ENCODE measurements at places on chromosomes 11 and 22.

GRCh38 chr11:73977856-73978519 is 4.7 kb downstream of the UCP2 start:
- DNase-seq: no peak

- no peak for DNase-seq
These were observed 20.2 kb downstream of the NADSYN1 start for GRCh38 chr11:71472941-71473792.

- DNase-seq: no peak
These were observed 115.3 kb upstream of the TTC12 start for GRCh38 chr11:113198972-113199661.

DNA sequence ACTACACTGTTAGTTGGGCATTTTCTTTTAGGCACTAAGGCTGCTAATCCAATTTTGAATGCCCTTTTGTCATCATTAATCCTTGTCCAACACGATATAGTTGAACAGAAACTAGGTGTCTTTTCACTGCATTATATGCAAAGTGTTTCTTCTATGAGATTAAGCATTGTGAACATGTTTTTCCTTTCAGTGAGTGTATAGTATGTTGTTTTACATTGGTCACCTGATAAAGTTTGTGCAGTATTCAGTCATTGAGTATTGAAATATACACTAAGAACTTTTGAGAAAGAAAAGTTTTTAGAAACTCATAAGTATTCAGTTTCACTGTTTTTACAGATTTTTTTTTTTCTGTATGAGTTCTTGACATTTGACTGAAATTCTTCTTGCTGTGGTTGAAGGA is 59.0 kb downstream of the ZC3H12C start:
- DNase-seq: no peak

- DNase-seq: no peak
These were observed 18.3 kb upstream of the OR5M8 start for GRCh38 chr11:56509439-56509838.

DNA sequence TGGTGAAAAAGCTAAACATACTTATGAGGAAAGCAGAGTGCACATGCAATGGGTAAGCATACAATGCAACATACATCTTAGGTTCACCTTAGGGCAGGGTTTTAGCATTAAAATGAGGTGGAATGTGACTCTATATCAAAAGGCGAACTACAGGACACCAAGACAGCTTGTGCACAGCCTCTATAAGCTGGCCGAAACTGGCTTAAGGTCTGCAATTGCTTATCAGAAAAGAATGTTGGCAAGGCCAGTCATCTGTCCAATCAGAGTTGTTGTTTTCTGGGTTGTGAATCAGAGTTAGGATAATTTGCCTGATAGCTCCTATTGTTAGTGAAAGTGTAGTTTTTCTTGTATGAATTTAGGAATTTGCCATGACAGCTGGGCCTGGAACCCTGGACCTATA is 76.5 kb downstream of the LRRC4C start:
- DNase-seq: no peak

- DNase-seq: no peak
These were observed 787.5 kb downstream of the OPCML start for GRCh38 chr11:132744771-132745170.

GRCh38 chr22:47810505-47811500 is 1048.4 kb downstream of the TBC1D22A start:
- no peak for DNase-seq

- DNase-seq: no peak
These were observed 102.5 kb downstream of the KCNA4 start for GRCh38 chr11:29914203-29914930.

GRCh38 chr11:9253086-9253485 is 12.1 kb downstream of the DENND5A start:
- no peak for DNase-seq

GRCh38 chr11:126473269-126473668 is 117.8 kb downstream of the ST3GAL4 start:
- DNase-seq: no peak

- DNase-seq: peak; percentile 88
These were observed 609 bp downstream of the CDK2AP2 start for GRCh38 chr11:67507242-67507863.

- DNase-seq: peak; percentile 73
These were observed 15.2 kb upstream of the TH start for GRCh38 chr11:2186669-2187279.

- peak; percentile 70 for DNase-seq
These were observed 14.9 kb downstream of the DAGLA start for GRCh38 chr11:61694946-61695706.

GRCh38 chr11:2922655-2923054 is 6.6 kb downstream of the PHLDA2 start:
- DNase-seq: no peak

DNA sequence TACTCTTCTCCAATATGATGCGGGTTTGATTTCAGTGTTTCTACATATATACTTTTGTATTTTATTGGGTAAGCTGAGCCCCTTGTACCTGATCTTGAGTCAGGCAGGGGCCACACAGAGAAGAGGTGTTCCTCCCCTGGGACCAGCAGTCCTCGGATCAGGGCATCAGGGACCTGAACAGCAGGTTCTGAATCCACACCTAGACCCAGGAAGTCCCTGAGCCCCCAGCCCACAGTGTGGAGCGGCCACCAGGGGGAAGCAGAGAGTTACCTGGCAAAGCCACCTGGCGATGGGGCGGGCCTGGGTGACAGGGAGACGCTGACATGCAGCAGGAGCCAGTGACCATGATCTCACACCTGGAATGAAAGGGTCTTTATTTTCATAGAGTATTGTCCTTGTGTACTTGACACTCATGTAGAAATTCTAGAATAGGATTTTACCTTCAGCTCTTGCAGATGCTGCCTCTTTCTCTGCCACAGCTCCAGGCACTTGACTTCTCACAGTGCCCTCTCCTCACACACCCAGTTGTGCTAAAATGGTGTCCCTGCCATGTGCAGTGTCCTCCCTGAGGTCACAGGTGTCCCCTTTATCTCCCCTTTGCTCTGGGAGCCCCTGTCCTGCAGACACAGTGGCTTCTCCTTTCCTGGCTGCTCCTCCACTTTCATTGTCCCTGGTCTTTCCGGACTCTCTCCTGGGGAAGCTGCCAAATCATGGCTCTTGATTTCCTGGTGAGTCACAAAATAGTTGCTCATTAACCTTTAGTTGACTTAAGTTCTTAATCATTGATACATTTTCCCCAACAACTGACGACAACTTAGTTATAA is 48.5 kb downstream of the GGTLC2 start:
- peak; percentile 68 for DNase-seq

DNA sequence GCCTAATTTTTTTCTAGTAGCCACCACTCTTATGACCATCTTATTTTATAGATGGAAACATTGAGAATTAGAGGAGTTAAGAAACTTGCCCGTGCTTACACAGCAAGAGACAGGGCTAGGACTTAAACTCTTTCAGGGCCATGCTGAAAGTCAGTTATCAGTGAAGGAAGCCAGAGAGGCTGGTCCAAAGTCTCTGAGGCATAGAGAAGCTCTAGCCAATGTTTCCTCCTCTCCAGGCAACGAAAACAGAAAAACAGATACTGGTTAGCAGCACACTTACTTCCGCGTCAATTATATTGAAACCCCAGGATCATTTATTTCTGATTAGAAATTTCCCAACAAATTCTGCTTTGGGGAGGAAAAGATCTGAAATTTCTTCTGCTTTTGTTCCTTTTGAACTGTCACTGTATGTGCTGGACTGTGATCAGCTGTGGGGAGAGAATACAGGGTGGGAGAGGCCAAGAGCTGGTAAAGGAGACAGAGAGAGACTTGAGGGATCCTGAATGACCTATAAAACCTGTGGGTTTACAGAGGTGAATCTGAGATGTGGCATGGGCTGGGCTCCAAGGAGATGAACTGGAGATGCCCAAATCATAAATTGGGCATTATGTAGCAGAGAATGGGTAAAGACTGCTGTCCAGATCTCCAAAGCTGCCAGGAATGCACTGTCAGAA is 37.5 kb upstream of the CAPRIN1 start:
- DNase-seq: no peak

DNA sequence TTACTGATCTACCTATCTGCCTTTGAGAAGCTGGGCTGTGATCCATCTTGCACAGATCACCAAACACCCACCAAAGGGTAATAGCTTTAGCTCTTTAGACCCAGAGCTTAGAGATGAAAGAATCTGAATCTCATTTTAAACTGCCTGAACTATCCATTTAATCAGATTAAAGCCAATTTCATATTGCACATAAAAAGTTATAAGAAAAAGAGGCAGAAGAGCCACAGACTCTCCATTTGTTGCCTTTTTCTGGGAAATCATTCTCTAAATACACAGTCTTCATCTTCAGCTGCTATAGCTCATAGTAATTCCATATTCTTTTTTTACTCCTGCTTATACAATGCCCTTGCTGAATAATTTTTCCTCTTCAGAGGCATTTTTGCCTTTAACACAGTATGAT is 271.2 kb downstream of the DLG2 start:
- DNase-seq: no peak

DNA sequence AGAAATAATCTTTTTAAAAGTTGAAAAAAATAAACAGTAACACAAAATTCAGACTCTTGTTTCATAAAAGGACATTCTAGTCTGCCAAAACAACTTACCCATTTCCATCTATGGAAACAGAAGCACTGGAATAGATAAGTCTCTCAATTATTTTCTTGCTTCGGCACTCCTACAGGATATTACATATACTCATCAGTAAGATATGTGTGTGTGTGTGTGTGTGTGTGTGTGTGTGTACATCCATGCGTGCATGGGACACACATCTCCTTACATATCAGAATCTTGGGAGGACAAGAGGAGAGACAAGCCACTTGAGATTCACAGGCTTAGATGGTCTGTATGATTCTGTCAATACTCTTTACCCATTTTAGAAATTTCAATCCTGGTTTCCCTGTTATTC is 144.6 kb downstream of the ATG16L2 start:
- DNase-seq: no peak

DNA sequence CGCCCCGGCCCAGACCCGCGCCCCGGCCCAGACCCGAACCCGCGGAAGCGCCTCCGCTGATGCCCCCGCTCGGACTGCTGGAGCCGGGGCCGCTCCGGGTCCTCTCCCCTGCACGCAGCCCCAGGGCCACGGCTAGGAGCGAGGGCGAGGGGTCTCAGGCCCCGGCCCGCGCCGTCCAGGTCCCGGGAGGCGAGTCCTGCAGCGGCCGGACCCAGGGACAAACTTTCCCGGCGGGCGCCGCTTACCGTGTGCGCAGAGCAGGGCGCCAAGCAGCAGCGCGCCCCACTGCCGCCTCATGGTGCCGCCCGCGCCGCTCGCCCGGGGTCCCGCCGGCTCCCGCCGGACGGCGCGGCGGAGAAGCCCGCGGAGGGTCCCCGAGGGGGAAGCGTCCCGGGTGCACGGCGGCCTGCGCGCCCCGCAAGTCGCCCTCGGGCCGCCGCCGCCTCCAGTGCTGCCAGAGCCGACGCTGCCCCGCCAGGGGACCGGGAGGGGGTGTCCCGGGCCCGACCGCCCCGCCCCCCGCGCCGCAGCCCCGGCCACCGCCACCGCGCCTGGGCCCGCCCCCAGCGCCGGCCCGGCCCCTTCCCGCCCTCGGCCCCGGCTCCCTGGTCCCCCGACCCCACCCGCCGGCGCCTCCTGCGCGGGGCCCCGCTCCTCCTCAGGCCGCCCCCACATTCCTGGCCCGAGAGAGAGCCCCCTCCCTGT is at the start of gene LRP4:
TSS of gene LRP4 (minus strand) at position 468 of the 705 bp plus-strand sequence. CDS start at position 297, 171 bp downstream.
- peak; percentile 65 for DNase-seq

- DNase-seq: no peak
These were observed 14.1 kb downstream of the DCPS start for GRCh38 chr11:126317756-126318573.

DNA sequence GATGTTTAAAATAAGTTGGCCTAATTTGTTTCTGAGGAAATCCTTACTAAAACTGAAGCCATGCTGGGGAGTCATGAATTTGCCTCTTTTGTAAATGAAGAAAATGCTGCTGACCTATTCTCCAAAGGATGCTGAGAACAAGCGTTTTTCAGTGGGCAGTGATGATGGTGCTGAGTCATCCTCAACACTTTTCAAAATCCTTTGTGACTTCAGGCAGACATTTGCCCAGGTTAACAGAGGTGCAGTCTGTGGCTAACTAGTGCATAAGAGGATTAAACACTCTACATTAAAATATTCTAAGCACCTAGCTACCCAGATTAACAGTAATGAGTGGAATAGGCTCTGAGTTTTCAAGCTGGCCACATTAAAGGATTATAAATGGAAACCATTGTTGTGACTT is 509.0 kb downstream of the DLG2 start:
- DNase-seq: no peak

DNA sequence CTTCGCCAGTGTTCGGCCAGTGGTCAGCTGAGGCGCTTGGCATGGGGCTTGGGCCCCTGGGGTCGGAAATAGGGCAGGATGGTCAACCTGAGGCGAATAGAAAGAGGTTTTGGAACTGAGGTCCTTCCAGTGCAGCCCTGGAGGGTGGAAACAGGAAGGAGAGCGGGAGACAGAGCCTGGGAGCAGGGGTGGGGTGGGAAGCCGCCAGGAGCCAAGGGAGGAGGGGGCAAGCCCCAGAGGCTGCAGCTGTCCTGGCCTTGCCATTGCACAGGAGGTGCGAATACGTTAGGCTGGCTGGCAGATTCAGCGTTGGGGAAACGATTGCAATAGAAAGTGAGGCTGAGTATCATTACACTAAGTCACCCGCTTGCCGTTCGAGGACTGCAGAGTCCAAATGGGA is 13.9 kb upstream of the KCTD17 start:
- DNase-seq: no peak

DNA sequence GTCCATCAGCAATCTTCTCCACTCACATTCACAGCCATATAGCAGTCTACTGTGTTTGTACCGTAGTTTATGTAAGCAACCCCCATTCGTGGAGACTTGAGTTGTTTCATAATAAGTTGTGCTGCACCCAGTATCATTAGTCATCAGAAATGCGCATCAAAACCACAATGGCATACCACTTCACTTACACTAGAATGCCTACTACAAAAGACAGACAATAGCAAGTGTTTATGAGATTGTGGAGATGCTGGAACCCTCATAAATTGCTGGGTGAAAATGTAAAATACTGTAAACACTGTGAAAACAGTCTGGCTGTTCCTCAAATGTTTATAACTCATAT is 133.3 kb downstream of the ATXN10 start:
- no peak for DNase-seq

GRCh38 chr11:706439-706956 is 467 bp downstream of the EPS8L2 start:
- peak; percentile 44 for DNase-seq

- no peak for DNase-seq
These were observed 19.5 kb downstream of the ZNF74 start for GRCh38 chr22:20413217-20414058.

- peak; percentile 20 for DNase-seq
These were observed 61.3 kb upstream of the RASD2 start for GRCh38 chr22:35479359-35479758.

DNA sequence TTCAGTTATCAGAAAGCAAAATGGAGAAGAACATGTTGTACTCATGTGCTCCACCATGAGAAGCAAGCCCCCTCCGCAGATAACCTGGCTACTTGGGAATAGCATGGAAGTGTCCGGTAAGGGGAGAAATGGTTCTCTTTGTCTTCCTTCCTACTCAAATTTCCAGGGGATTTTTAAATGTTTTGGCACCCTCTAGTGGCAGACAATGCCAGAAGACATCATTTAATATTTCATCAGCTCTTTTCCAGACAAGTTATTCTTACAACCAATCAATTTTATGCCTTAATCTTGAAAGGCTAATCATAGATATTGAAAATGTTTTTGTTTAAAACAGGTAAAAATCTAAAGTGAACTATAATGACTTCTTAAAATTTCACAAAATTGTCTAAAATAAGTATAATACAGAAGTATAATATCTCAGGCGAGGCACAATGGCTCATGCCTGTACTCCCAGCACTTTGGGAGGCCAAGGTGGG is 15.7 kb downstream of the CRTAM start:
- peak; percentile 53 for DNase-seq

GRCh38 chr11:77200351-77201268 is 72.6 kb downstream of the MYO7A start:
- DNase-seq: no peak
